H1 (cell line): ENCODE measurements at places on chromosomes 6 and 20.

- no peak for DNase-seq
Measured at GRCh38 chr6:161073930-161074329, 82.4 kb downstream of the MAP3K4 start.

DNA sequence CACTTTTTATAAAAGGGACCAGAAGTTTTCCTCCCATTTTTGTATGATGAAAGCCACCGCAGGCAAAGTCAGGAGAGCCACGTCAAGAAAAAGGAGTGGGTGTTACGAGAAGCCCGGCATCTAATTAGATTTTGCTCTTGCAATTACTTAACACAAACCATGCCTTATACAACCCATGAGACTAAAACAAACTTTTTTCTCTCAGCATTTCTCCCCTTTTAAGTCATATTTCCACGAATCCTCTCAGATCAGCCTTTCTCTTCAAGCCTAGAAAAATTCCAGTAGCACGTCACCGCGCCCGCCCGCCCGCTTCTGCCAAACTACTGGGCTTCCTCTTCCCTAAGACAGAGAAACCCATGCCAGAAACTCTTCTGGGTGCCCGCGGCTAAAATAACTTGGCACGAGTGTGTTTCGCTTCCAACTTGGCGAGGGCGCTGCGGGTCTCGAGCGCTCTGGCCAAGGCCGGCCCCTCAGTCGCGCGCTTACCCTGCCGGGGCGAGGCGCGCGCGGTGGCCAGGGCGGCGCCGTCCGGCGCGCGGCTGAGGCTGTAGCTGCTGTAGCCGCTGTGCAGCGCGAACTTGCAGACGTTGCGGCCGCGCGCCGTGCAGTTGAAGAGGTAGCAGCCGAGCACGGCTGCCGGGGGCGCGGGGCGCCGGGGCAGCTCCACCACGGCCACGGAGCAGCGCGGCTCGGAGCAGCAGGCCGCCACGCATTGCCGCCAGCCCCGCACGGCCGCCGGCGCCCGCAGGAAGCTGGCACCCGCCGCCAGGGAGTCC, 1.0 kb downstream of the LRP11 start:
- no peak for DNase-seq

DNA sequence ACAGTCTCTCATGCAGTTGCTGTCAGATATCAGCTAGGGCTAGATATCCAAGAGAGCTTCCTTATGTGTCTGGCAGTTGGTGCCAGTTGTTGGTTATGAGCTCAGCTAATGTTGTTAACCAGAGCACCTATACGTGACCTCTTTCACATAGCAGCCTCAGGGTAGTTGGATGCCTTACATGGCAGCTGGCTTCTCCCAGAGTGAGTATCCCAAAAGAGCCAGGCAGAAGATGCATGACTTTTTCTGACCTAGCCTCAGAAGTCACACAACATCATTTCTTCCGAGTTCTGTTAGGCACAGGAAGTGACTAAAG, 175.7 kb downstream of the VEGFA start:
- DNase-seq, result no peak

GRCh38 chr20:40703975-40704530, 15.0 kb upstream of the MAFB start:
- no peak for DNase-seq

DNA sequence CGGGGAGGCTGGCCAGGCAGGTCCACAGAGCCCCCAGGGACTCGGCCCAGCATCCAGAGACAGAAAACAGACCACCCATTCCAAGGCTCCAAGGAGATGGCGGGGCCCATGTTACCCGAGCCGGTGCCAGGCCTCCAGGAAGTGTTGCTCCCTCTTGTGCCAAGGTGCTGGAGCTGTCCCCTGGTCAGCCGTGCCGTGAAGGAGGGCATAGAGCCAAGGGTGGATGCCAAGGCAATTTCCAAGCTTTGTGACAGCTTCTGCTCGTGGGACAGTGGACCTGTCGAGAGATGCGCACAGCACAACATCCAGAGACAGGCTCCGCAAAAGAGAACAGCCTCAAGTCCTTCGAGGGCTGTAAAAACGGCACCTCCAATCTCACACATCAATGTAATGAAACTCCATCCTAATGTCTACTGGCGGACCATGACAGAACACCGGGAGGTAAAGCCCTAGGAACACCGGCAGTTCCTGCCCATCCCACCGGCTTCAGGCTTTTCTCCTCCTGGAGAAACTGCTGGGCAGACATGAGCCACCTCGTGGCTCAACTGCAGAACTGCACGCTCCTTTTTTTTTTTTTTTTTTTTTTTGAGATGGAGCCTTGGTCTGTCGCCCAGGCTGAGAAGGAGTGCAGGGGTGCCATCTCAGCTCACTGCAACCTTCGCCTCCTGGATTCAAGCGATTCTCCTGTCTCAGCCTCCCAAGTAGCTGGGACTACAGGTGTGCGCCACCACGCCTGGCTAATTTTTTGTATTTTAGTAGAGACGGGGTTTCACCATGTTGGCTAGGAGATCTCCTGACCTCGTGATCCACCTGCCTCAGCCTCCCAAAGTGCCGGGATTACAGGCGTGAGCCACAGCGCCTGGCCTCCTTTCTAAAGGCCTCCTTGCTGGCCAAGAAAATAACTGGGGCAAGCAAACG, 30.9 kb upstream of the AVP start:
- DNase-seq, result peak; percentile 64
